ENCODE measurements at places on chromosomes 5 and 9. TPM values are rescaled to one million over a fixed set of nuclear protein-coding genes. Genes with fewer than 3 reads are reported as not detected.

Gene CCNI2
- 1.6 TPM for total RNA-seq

Gene FBXO38
- 86.8 TPM for total RNA-seq

Gene SAXO1
- not detected for total RNA-seq

Gene SLC46A2
- total RNA-seq: not detected

Gene CNTNAP3B
- 35.9 TPM for total RNA-seq

- DNase-seq: no peak
Observed at GRCh38 chr9:80093695-80094094, 521.9 kb downstream of the TLE4 start.

DNA sequence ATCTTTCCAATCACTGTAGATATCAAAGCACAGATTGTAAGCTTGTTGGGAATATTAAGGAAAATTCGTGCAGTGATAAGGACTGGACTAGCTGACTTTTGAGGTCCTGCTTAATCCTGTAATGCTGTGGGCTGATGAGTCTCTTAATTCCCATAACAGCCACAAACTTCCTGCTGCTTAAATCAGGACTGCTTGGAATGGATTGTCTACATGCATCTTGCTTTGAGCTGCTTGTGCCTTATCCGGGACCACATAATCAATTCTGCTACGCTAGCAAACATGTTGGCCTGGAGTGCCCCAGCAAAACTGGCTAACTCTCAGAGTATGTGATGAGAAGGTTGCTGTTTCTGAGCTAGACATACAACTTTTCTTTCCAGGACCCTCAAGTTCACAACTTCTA lies 79.6 kb downstream of the SNCAIP start:
- no peak for DNase-seq

DNA sequence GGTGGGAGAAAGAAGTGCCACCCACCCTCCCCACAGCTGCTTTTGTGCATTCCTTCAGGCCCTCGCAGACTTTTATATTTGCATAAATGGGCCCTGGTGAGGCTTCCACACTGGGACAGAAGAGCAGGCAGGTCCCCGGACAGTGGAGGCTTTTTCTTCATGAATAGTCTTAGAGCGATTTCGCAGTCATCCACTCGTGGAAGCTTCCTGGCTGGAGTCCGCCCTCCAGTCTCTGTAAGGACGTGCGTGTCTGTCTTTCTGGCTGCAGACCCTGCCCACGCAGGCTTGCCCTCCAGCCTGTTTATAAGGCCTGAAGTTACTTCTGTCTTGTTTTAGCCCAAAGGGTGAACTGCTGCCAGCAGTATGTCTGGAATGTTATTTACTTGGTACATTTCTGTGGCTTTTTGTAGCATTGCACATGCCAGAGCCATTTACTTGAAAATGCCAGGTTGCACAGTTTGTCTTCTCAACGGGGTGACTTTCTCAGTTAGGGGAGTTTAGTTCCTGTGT lies 195.7 kb downstream of the AOPEP start:
- no peak for DNase-seq

- peak; percentile 58 for DNase-seq
Observed at GRCh38 chr9:1009101-1009707, 32.7 kb downstream of the DMRT3 start.

DNA sequence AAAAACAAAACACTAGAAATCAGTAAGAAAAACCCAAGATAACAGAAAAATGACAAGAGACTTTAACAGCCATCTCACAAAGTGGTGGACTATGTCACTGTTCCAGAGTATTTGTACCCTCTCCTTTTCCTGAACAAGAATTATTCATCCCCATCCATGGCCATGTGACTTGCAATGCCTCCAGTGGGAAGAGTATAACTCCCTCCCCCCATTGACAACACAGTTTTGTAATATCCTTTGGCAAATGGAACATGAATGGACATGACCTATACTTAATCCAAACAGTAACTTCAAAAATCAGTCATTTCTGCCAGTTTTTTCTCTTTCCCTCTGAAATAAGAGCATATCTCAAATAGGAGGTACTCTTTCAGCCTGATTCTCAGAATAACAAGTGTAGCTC lies 33.9 kb downstream of the PTBP3 start:
- no peak for DNase-seq

GRCh38 chr5:2522372-2522771 lies 229.1 kb downstream of the IRX2 start:
- DNase-seq: no peak

- no peak for DNase-seq
Observed at GRCh38 chr9:137606734-137607138, 1.2 kb downstream of the ARRDC1 start.

- no peak for DNase-seq
Observed at GRCh38 chr9:21491756-21492155, 9.6 kb upstream of the IFNE start.

DNA sequence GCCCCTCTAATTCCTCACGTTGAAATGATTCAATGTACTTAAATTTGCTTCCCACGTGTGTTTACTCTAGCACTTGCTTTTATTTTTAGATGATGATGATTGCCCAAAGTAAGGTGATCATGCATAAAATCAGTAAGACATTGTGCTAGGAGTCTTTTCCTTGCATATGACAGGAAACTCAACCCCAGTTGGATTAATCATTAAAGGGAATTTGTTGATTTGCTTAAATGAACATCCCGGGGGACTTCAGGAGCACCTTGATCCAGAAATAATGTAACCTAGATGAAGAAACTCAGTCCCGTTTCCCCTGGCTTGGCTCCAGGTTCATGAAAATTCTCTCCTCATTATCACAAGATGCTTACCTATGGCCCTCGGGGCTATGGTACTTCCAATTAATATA lies 106.1 kb upstream of the STC2 start:
- DNase-seq: no peak

DNA sequence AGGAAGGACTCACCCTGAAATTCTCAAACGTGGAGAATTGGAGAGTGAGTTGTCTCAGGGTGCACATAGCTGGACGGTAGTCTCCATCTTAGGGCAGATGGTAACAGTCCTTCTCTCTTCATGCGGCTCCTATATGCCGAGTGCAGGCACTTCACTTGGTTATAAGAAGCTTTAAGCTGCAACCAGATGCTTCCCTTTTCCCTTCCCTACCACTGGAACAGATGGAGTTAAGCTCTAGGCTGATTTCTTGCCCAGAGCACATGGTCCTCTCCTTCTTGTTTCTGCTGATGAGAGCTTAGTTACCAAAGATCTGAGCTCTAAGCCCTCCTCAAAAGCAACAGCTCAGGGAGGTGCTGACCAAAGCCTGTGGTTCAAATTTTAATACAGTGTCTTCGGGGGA lies 355.7 kb downstream of the ARHGEF28 start:
- no peak for DNase-seq

DNA sequence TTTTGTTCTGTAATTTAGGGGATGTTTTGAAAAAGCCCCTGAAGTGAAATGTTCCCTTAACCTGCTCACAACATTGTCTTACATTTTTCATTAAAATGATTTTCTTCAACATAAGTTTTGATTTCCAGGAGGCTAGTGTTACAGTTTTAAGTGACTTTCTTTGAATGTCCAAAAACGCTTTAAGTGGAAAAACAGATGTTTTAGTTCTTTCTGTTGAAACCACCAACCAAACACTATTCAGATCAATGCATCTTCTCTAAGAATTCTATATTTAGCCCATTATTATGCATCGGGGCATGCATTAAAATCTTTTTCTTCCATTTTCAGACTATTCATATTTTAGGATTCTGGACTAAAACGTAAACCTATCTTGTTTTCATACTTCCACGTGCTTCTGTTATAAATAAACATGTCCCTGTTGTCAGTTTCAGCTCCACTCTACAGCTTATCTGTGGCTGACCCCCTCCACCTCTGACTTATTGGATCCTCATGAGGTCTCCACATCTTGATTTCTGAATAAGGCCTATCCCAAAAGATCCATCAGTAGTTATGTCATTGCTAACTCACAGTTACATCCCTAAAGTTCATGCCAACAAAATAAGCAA lies 882.3 kb upstream of the SEMA6A start:
- DNase-seq: no peak

DNA sequence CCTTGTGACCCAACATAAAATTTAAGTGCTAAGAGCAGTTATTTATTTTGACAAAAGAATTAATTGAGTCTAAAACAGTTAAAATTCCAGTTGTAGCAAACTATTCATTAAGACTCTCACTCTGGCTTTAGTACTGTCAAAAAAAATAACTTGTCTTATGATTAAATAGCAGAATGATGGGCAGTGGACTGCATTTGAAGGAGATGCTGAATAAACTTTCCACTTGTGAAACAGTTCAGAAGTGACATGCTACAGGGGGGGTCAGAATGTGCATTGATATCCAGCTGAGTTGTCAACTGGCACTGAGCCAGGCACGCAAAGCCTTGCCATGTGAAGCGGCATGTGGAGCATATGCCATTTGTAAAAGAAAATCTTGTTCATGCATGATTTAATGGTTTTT lies 76.0 kb downstream of the FCHO2 start:
- no peak for DNase-seq
